ENCODE measurements at places on chromosomes 2 and 18. TPM values are rescaled to one million over a fixed set of nuclear protein-coding genes. Genes with fewer than 3 reads are reported as not detected.

DNA sequence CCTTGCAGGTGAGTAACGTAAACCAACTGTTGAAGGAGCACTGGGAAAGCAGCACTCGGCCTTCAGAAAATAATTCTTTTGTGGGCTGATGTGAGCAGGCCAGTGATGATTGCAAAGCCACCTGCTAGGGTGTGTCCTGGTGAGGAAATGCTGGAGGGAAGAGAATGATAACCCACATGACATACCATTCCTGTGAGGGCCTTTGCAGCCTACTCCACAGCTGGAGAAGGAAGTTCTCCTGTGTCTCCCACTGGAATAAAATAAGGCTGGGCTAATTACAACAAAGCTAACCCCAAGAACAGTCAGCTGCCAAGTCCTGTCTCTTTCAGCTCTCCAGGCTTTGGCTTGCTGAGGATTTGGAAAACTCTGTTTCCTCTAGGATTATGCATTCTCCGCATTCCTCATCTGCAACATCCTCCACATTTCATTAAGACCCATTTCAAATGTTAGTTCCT is 16.7 kb upstream of the DSG1 start:
- H3K36me3 ChIP-seq: no peaks in the 10 kb centered on the region
- no peaks in the 10 kb centered on the region for H3K27me3 ChIP-seq
- DNase-seq: no peak
- H3K4me1 ChIP-seq: no peaks in the 10 kb centered on the region
- no peak overlapping the region for H3K4me3 ChIP-seq

TMEM247 gene
- total RNA-seq: not detected

RBFA gene
- 36.5 TPM for total RNA-seq

- H3K36me3 ChIP-seq: no peaks in the 10 kb centered on the region
- peaks cover 12% of the 10 kb centered on the region for H3K4me1 ChIP-seq
- no peak overlapping the region for H3K27ac ChIP-seq
These were observed 9.3 kb downstream of the ALPG start for GRCh38 chr2:232415736-232416520.

IGFBP5 gene
- 914 TPM for total RNA-seq

- H3K4me3 ChIP-seq: no peak overlapping the region
- H3K36me3 ChIP-seq: no peaks in the 10 kb centered on the region
- no peak for DNase-seq
- H3K27ac ChIP-seq: no peak overlapping the region
- no peaks in the 10 kb centered on the region for H3K4me1 ChIP-seq
- no peaks in the 10 kb centered on the region for H3K27me3 ChIP-seq
These were observed 9.4 kb upstream of the ZNF512 start for GRCh38 chr2:27573452-27573851.

DNA sequence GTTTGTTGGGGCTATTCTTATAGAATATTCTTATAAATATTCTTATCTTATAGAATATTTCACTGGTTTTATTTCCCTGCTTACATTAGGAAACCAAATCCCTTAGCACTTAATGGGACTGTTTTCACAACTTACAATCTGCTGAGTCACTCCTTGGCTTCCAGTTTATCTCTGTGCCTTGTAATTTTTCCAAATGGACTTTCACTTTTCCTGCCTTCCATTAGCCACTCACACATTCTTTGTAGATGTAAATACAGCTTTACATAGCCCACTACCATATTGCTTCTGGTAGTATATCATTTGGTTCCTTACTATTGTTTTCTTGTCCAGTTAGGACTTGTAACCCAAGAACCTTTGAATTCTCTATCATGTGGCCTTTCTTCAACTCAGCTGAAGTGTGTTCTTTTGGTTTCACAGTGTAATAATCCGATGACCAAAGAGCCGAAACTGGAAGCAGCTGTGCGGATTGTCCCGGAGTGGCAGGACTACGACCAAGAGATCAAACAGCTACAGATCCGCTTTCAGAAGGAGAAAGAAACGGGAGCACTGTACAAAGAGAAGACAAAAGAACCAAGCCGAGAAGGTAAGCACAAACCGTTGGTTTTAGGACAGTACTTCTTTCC is 96.1 kb downstream of the UGGT1 start:
- H3K27me3 ChIP-seq: no peaks in the 10 kb centered on the region
- no peak overlapping the region for H3K27ac ChIP-seq
- no peaks in the 10 kb centered on the region for H3K4me1 ChIP-seq
- H3K4me3 ChIP-seq: no peak overlapping the region
- DNase-seq: no peak

GRCh38 chr2:100870652-100871531 is 51.0 kb downstream of the NPAS2 start:
- H3K36me3 ChIP-seq: no peaks in the 10 kb centered on the region
- H3K27ac ChIP-seq: no peak overlapping the region
- no peak for DNase-seq
- H3K4me3 ChIP-seq: no peak overlapping the region
- H3K27me3 ChIP-seq: no peaks in the 10 kb centered on the region
- peaks cover 7% of the 10 kb centered on the region for H3K4me1 ChIP-seq

DNAJC5G gene
- 2.1 TPM for total RNA-seq

- no peaks in the 10 kb centered on the region for H3K27me3 ChIP-seq
- no peak for DNase-seq
- H3K4me1 ChIP-seq: peaks cover 46% of the 10 kb centered on the region
- H3K4me3 ChIP-seq: no peak overlapping the region
These were observed 18.9 kb upstream of the ST3GAL5 start for GRCh38 chr2:85907671-85908157.

MPP4 gene
- not detected for total RNA-seq

Measured in thyroid gland (tissue), 4 donors.